Heart left ventricle (tissue), 16 donors: ENCODE measurements at places on chromosomes 1 and 21.

DNA sequence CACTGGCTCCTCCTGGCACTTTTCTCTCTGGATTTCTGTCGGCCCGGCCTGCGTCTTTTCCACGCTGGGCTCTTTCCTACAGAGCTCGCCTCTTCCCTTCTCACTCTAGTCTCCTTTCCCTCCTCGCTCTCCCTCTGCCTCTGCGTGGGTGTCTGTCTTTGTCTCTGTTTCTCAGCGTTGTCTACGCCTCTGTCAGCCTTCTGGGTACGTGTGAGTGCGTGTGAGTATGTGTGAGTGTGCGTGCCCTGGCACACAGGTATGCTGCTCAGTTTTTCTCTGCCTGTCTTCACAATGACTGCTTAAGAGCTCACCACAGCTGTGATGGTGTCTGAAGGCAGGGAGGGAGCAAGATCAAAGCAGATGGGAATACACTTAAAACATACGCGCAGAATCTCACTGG is 77.7 kb downstream of the KIRREL1 start:
- DNase-seq, result no peak

- no peak for DNase-seq
Observed at GRCh38 chr21:25396135-25396711, 211.1 kb downstream of the MRPL39 start.

DNA sequence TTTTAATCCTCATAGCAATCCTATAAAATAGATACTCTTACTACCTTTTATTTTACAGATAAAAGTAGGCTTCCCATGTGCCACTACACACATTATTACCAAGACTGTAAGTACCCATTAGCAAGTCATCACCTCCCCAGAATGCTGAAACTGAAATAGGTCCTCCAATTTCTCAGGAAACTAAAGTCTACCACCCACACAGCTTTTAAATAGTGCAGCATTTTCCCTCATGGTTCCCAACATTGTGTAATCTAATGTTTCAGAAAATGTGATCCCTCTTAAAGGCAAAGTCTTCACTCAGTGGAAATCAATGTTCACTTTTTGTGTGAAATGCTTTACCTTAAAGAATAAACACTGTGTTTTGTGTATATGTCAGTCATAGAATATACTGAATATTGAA is 356.5 kb downstream of the GPATCH2 start:
- DNase-seq, result no peak

GRCh38 chr1:228317891-228318810 is 88.5 kb downstream of the TRIM11 start:
- peak; percentile 10 for DNase-seq

DNA sequence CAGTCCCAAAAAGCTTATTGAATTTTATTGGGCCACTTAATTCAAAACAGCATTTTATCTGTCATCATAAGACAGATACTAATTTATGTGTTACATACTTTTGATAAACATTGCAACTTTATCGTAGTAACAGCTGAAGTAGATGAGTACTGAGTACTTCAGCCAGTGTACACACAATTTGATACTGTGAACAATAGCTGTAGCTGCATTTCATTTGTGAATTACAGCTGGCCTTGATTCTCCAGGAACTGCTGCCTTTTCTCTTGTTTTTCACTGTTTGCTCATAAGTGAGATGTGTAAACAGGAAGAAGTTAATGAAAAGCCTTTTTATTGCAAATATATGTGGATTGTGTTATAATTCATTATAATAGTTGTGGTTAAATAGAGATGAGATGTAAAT is 10.2 kb downstream of the UAP1 start:
- DNase-seq, result no peak

DNA sequence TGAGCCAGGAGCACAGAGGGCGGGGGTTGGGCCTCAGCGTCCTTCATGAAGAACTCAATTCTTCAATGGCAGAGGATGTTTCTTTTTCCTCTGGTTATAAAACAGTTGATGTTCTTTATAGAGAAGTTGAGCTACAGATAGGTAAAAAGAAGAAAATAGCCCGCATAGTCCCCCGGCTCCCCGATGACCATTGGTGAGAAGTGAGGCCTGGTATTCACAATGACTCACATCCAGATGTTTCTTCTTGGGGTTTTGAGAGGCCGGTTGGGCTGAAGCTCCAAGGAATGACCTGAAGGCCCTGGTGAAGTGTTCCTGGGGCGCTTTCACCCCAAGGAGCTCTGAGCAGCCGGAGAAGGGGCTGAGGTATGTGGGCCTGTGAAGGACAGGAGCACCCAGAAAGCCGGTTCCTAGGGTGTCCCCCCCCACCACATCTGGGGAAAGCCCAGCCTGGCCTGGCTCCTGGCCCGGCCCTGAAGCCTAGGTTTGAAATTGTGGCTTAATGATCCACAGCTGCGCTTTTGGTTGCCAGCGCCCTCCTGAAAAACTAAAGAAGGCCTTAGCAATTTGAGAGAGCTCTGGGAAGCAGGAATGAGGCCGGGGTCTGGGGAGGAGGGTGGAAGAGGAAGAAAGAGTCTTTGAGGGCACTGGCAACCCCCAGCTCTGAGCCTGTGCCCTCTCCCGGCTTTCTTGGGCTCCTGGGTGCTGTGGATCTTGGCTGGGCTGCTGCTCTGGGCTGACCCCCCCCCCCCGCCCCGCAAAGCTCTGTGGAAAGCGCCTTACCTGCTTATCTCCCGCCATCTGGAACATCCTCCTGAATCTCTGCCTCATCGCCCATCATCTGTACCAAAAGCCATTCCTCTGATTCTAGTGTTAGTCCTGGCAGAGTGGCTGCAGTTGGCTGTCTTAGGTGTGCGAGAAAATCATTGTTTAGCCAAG is 444.7 kb downstream of the CAMTA1 start:
- no peak for DNase-seq

- DNase-seq, result no peak
Observed at GRCh38 chr1:203513585-203514031, 19.7 kb downstream of the OPTC start.

DNA sequence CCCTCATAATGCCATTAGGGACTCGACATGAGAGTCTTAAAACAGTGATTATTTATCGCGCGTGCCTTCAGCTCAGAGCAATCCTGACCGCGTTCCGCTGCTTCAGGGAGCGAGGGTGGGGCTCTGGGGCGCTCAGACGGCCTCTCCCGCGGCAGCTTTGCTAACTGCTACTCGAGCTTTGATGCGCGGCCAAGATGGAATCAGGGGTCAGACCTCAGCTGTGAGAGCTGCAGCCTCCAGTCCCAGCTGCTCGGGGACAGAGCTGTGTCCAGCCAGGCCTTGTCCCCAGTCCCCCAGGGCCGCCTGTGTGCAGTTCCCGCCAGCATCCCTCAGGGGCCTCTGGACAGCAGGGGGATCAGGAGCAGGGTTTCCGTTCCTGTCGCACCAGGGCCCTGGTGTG is 104.6 kb upstream of the TTC34 start:
- DNase-seq, result peak; percentile 25

- no peak for DNase-seq
Observed at GRCh38 chr1:240501115-240501514, 110.8 kb downstream of the GREM2 start.

GRCh38 chr1:65025794-65026193 is 59.4 kb upstream of the JAK1 start:
- no peak for DNase-seq

DNA sequence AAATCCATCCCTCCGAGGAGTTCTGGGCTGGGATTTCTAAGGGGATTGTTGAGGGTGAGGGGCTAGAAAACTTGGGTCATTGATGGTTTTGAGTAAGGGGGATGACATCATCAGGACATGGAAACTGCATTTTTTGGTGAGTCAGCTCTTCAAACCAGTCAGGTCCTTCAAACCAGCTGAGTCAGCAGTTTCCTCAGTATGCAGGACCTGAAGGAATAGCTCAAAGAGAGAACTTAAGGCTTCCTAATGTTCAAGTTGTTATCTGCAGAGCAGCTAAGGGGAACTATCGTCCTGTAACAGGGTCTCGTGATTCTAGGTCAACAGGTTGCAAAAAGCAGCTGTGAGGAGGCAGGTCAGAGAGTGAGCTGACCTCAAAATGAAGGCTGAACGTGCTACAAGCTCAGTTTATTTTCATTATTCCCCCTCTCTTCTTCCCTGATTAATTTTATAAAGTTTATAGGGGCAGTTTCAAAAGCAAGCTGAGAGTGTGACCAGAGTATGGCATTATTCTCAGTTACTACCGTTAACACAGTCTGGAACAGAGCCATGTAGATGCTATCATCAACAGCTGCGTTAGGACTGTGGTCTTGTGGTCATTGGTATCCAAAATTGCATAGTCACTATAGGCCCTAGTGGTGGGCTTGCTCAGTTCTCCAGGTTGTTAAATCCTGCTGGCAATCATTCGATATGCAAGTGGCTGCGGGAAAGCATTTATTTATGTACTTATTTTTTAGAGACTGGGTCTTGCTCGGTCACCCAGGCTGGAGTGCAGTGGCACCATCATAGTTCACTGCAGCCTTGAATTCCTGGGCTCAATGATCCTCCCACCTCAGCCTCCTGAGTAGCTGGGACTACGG is 10.7 kb upstream of the SDC3 start:
- DNase-seq, result no peak

DNA sequence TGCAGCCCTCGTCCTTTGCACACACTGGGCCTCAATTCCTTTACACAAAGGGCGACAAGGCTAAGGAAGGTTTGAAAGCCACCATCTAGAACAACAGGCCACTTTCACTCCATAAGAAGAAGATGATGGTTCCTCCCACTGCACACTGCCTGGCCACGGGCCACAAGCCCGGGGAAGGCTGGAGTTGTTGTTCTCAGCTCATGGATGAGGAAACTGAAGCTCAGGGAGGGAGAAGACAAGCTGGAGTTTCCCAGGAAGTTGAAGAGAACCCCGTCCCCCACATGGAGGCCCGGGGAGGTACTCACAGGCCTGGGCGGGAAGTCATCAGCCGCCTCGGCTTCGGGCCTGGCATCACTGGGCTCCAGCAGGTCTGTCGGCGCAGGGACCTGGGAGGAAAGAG is 24.6 kb upstream of the DDOST start:
- no peak for DNase-seq

DNA sequence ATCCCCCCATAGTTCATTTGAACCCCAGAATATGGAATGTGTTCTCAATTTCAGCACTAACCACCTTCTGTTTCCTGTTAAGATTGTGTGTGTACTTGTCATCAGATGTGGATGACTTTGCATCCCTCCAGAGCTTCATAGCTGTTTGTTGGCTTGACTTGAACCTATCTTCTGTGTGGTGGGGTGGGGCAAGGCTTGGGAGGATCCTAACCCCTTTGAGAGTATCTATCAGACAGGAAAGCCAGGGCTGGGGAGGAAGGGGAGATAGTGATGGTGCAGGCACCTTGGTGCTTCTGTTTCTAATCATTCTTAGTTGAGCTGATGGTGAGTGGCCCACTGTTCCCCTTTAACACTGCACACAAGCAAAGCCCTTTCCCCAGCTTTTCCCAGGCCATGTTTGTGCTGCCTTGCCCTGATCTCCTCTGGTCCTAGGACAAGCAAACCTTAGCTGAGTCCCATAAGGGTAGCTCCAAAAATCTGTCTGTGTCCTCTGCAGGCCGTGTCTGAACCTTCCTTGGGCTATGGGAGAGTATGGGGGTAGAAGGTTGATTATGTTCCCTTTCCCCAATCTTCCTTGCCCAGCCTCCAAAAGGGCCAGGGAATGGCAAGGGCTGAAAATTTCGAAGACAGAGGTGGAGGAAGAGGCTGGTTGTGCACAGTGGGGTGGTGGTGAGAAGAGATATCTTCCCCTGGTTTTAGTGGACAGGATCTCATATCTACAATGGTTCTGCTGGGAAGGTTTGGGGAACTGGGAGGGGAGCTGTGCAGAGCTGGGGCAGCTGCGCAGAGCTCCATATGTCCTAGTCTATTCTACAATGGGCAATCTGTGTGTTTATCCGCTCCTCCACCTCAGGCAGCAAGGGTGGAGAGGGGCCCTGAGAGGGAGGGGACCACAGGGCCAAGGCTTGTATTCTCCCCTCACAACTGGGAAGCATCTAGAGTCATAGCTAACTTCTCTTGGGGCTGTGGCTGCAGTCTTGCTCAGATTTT is 1.4 kb downstream of the NHLH1 start:
- no peak for DNase-seq

DNA sequence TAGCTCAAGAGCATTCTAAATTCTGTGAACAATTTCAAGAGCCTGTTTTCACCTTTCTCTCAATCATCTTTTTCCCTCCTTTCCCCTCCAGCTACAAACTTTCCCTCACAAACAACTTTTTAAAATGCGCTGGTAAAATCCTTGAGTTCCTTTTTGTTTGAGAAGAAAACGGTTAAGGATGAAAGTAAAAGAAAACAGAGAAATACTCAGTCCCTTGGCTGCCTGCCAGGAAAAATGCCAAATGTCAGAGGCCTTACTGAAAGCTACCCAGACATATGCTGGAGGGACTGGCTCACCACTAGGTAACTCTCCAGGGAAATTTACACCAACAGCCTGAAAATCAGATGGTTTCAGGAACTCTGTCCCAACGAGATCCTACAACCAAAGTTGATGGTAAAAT is 11.0 kb upstream of the SERBP1 start:
- peak; percentile 55 for DNase-seq

- DNase-seq, result no peak
Observed at GRCh38 chr1:105830571-105831146, 1225.8 kb upstream of the PRMT6 start.

DNA sequence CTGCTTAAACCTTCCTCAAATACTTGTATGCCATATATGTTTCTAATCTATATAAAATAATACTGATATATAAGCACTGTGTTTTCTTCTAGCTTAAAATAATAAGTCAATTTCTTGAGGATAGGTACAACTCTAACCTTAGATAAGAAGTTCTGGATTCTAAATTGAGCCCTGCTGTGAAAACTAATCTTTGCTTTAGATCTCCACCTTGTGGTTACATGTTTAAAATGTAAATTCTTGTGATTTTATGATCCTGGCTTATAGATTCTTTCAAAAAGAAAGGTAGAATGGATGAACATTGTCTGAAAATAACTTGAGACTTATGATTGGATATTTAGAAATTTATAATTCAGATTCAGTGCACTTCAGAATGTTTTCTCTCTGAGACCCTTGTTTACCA is 38.9 kb upstream of the HMCN1 start:
- DNase-seq, result no peak

GRCh38 chr1:94471271-94471670 is 53.1 kb downstream of the ABCD3 start:
- no peak for DNase-seq

DNA sequence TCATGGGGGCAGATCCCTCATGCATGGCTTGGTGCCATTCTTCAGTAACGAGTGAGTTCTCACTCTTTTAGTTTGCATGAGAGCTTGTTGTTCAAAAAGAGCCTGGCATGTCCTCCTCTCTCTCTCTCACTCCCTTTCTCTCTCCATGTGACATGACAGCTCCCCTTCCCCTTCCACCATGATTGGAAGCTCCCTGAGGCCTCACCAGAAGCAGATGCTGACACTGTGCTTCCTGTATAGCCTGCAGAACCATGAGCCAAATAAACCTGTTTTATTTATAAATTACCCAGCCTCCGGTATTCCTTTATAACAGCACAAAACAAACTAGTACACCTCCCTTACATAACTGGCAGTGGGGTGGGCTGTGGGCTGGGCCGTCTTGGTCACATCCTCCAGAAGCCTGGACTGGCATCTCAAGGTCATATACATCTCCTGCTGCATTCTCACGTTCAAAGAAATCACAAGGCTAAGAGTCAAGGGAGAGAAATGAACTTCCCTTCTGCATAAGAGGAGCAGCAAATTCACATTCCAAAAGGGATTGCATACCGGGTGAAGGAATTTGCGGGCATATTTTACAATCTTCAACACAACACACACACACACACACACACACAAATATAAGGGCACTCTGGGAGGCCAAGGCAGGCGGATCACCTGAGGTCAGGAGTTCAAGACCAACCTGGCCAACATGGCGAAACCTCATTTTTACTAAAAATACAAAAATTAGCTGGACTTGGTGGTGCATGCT is 2.3 kb upstream of the CCSAP start:
- DNase-seq, result no peak

GRCh38 chr21:26801498-26801897 is 43.7 kb downstream of the ADAMTS1 start:
- DNase-seq, result no peak

- no peak for DNase-seq
Observed at GRCh38 chr1:160669802-160670201, 23.0 kb upstream of the SLAMF1 start.
